ENCODE measurements at places on chromosomes 12 and 14.

- no peak for DNase-seq
Observed at GRCh38 chr14:76918256-76918781, 92.1 kb downstream of the LRRC74A start.

GRCh38 chr12:6200256-6201212 lies at the start of gene CD9:
Gene CD9, plus strand, starts transcription at chr12:6200400. Its CDS starts 100 bp downstream, at chr12:6200500.
- DNase-seq, result peak; percentile 9

- no peak for DNase-seq
Observed at GRCh38 chr12:31880340-31880739, 78.9 kb upstream of the RESF1 start.

DNA sequence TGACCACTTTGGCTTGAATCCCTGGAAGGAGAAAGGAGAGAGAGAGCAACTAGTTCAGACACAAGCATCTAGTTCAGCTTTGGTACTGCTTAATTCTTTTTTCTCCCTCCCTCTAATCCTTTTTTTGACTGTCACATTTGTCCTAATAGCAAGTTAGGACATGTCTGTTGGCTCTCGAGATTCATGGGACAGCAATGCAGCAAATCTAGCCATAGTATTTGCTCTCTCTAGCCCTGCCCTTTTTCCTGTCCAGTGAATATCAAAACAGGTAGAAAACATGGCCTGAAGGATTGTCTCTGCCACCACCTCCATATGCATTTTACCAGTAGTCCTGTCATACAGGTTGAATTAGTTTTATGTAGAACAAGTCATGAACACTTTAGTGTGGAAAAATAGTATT lies 116.4 kb downstream of the PTPRB start:
- no peak for DNase-seq

GRCh38 chr12:1531654-1532374 lies 62.6 kb downstream of the FBXL14 start:
- no peak for DNase-seq

DNA sequence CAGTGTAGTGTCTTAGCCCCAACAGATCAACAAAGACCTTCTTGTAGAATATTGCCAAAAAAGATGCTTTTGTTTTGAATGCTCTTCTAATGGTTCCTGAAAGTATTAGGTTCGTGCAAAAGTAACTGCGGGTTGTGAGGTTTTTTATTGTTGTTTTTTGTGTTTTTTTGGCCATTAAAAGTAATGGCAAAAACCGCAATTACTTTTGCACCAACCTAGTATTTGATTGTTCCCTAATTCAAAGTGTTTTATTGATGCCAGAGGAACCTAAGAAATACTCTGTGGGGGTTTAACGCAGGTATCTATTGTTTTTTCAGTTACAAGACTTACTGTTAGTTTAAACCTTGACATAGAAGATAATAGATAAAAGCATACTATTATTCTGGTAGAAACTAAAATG lies 150.8 kb upstream of the DAAM1 start:
- no peak for DNase-seq

GRCh38 chr14:25488961-25489360 lies 439.0 kb upstream of the STXBP6 start:
- no peak for DNase-seq

- no peak for DNase-seq
Observed at GRCh38 chr12:57519796-57520052, 590 bp downstream of the DDIT3 start.

- DNase-seq, result no peak
Observed at GRCh38 chr12:75908961-75909605, 122.5 kb downstream of the PHLDA1 start.

DNA sequence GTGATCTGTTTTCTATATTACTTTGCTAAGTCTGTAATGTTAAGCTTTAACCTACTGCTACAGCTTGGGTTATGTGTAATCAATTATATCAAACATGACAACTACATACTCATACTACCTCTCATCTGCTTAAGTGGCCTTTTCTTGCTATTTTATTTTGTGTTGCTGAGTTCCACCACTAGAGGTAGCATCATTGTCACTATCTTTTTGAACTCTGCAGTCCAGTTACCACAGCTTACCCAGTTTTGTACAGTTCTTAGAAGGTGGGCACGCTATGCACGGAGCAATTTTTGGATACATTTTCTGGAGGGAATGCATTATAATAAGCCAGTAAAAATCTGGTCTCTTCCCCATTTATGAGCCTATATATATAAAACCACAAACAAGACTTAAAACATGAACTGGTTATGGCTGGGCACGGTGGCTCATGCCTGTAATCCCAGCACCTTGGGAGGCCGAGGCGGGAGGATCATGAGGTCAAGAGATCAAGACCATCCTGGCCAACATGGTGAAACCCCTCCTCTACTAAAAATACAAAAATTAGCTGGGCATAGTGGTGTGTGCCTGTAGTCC lies 48.5 kb downstream of the SAV1 start:
- DNase-seq, result no peak

- DNase-seq, result peak; percentile 44
Observed at GRCh38 chr14:50045039-50045711, 71.2 kb downstream of the VCPKMT start.

DNA sequence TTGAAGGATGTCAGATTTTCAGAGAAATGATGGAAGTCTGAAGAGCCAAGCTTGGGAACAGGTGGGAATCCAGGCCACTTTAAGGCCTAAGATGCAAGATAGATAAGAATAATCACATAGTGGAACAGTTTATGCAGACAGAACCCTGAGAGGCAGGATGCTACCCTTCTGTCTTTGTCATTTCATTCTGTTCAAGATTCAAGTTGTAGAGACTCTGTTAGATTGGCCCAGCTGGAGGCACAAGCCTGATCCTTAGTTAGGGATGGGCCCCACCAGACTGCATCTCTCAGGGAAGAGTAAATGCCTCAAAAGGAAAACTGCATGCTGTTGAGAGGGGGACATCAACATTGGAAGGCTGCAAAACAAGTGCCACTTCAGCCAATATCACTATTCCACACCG lies 287.0 kb downstream of the PCNX1 start:
- no peak for DNase-seq

DNA sequence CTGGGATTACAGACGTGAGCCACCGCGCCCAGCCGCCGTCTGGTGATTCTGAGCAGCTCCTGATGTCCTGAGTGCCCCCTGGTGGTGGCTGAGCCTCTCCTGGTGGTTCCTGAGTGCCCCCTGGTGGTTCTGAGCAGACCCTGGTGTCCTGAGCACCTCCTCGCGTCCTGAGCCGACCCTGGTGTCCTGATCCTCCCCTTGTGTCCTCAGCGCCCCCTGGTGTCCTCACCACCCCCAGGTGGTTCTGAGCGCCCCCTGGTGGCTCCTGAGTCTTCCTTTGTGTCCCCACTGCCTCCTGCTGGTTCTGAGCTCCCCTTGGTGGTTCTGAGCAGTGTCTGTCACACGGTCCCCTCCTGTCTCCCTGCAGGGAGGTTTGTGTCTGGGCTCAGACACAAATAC lies 1304.9 kb downstream of the TMEM121 start:
- DNase-seq, result no peak

- no peak for DNase-seq
Observed at GRCh38 chr14:58941629-58942028, 246.8 kb upstream of the DAAM1 start.

DNA sequence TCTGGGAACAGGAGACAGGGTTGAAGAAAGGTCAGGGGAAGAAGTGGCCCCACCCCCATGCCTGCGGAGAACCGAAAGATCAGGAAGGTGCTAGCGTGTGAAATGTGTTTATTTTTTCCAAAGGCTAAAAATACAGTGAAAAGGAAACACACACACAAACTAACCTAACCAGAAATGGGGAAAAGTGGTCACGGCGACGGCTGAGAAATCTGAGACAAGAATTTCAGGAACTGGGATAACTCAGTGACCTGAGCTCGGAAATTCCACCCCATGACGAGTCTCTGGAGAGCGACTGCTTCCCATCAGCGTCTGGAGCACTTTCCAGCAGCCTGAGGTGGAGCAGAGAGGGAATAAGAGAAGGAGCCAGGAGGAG lies 16.6 kb upstream of the RND1 start:
- DNase-seq, result no peak

- no peak for DNase-seq
Observed at GRCh38 chr12:83954071-83954789, 958.4 kb downstream of the SLC6A15 start.

DNA sequence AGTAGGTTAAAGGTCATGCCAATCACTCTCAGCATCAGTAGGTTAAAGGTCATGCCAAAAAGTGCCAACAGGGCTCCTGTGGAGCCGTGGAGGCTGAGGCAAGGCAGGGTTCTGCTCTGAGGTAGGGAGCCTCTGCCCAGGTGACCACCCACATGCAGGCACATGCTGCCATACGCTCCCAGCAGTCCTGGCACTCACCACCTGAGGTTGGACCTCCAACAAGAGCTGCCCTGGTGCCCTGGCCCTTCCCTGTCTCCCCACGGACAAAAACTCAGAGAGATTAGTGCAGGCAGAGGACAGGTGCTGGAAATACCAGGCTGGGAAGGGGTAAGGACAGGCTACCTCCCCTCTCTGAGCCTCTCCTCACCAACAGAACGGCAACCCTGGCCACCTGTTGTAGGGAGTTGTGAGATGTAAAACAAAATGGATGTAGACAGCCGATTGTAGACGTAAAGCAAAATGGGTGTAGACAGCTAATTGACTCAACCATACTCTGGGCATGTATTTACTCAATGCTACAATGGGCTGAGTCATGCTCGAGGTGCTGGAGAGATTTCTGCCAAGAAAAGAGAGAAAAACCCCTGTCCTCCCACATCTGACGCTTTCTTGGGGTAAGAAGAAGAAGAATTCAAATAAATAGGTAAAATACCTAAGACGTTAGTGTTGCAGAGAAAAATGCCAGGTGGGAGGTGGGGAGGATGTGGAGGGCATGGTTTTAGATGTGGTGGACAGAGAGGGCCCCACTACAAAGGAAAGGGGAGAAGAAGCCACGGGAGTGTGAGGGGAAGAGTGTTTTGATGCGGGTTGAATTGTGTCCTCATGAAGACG lies 32.4 kb downstream of the LTBP2 start:
- no peak for DNase-seq

DNA sequence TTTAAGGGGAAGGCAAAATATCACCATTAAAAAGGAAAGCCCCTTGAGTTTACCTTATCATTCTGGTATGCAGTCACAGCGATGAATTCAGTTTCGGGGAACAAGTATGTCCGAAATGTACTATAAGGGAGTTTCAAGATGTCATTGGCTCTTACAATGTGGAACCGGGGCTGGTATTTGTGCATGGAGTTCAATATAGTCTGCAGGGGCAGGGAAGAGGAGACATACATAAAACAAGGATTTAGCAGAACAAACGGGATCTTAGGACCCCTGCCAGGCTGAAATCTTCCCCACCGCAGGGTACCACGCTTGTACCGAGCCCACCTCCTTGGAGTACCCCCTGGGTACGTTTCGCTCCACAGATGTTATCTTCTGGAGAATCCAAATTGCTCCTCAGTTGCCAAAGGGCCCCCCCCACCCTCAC lies 4.5 kb downstream of the TBX3 start:
- DNase-seq, result no peak

DNA sequence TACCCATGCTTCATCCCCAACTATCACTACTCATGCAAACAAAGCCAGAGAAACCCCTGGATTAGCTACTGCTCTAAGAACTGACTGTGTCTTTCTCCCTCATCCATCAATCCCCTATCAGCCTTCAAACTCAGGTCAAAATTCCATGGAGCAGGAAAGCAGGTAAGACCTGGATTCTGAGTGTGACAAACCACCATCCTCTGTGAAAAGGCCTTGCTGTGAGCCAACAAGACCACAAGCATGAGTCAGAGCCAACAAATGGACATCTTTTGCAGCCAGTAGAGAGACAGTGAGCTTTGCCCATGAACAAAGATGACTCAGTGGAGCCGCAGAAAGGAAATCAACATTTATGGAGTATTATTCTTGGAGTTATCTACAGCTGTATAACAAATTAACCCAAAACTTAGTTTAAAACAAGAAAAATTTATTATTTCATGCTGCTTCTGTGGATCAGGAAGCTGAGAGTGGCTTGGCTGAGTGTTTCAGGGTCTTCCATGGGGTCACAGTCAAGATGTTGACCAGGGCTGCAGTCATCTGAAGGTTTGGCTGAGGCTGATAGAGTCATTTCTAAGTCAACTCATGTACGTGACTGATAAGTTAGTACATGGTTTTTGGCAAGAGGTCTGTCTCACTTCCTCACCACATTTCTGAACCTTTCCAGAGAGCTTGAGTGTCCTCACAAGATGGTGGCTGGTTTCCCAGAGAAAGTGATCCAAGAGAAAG lies 61.1 kb downstream of the PITPNM2 start:
- no peak for DNase-seq

DNA sequence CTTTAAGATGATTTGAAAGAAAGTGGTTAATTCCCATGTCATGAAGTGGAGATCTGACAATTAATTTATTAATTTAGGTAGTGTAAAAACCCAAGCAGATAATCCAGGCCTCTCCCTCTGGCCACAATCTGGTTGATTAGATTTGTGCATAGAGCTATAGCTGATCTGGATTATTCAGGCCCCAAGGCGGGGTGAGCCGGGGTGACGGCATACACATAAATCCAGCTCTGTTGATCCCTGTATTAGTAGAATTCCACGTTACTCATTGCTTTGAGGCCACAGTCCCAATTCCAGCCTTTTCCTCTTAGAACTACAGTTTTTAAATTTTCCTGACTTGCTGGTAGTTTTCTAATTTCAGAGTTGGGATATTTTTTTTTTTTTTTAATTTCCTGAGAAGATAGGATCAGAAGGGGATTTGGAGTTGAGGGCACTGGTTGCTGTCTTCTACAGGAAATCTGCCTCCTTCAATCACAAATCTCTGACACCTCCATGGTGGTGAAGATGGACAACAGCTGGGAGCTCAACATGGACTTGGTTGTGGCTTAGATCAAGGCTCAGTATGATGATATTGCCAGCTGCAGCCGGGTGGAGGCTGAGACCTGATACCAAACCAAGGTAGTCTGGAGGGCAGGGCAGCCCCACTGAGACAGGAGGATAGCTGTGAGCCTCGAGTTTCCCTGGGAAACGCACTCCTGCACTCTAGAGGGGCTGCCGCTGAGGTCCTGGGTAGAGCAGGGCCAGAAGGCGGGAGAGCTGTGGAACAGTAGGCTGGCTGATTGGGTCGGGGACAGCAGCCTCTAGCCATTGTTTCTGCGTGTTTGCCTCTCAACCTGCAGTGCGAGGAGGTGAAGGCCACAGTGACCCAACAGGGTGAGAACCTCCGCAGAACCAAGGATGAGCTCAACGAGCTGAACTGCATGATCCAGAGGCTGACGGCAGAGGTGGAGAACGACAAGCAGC lies 19.4 kb downstream of the KRT85 start:
- no peak for DNase-seq

- no peak for DNase-seq
Observed at GRCh38 chr12:30969606-30970395, 43.3 kb downstream of the TSPAN11 start.

- DNase-seq, result no peak
Observed at GRCh38 chr12:10562306-10562933, 51.0 kb downstream of the MAGOHB start.
